ENCODE measurements at places on chromosomes 5 and 9.

DNA sequence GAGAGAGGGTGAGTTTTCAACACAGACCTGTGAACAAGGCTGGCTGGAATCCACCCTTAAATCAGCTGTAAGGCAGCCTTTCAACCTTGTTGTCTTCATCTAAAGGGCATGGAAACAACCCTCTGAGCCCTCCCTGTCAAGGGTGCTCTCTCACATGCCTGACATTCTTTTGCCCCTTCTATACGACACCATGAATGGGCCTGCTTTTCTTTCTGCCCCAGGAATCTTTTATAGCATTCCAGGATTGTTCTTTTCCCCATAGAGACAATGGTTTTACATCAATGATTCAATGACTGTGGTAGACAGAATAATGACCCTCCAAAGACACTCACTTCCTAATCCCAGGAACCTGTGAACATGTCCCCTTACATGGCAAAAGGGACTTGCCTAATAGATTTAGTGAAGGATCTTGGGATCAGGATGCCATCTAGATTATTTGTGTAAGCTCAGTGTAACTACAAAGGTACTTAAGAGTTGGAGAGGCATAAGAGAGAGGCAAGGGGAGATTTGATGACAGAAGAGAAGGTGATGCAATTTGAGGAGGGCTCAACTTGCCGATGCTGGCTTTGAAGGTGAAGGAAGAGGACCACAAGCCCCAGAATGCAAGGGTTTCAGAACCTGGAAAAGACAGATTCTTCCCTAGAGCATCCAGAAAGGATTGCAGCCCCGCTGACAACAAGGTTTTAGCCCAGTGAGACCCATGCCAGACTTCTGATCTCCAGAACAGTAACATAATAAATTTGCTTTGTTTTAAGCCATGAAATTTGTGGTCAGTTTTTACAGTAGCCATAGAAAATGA is 29.2 kb upstream of the HMHB1 start:
- no peak for DNase-seq

DNA sequence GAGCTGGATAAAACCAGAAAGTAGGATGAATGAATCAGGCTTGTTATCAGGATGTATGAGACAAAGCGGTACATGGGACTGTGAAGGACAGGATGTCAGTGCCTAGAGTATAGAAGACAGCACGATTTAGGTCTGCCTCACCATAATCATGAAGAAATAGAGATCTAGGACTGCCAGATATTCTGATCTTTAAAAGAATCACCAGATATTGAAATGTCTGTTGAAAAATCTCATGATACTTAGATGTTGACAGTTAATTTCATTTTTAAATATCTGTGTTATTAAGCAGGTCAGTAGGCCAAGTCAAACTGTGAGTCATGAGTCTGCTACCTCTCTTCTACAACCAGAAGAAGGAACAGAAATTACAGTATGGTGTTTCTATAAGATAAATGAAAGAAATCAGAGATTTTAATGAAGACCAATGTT is 65.0 kb downstream of the ST8SIA4 start:
- no peak for DNase-seq

GRCh38 chr5:181166812-181167733 is 19.7 kb downstream of the OR2V2 start:
- DNase-seq, result no peak

DNA sequence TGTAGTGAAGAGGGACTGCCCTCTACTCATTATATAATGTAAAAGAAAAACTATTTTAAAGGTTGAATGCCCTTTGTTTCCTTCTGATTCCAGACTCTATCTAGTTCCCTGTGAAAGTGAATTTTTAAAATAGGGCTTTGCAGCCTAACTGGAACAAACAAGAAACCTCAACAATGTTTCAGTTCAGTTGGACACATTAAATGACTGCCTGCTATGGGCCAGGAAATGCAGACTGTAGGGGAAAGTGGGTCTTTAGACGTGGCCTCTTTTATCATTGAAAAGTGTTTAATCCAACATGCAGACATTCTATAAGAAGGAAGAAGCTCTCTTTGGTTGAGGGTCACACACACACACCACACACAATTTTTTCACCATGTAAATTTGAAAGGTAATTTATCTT is 289.1 kb downstream of the ICE1 start:
- no peak for DNase-seq

- no peak for DNase-seq
Measured at GRCh38 chr5:38494763-38495162, 61.7 kb downstream of the LIFR start.

DNA sequence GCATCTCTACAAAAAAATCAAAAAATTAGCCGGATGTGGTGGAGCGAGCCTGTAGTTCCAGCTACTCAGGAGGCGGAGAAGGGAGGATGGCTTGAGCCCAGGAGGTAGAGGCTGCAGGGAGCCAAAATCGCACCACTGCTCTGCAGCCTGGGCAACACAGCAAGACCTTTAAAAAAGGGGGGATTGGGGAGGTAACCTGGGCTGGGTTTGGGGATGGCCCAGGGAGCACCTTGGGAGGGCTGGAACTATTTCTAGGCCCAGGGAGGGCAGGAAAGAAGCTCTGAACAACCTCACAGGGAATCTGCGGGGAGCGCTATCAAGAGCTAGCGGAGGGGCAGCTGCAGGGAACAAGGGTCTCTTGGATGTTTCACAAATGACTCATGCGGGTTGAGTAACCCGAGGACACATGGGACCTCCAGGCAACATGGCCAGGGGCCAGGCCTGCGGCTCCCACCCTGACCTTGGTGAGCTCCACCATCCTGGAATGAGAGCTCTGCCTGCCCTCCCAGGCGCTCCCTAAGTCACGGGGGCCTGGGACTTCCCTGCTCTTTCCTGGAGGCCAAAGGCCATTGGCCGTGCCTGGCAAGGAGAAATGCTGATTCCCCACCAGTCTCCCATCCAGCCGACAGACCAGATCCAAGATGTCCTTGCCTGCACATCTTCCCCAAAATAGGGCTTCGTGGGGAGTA is 23.4 kb downstream of the SARDH start:
- DNase-seq, result peak; percentile 35

DNA sequence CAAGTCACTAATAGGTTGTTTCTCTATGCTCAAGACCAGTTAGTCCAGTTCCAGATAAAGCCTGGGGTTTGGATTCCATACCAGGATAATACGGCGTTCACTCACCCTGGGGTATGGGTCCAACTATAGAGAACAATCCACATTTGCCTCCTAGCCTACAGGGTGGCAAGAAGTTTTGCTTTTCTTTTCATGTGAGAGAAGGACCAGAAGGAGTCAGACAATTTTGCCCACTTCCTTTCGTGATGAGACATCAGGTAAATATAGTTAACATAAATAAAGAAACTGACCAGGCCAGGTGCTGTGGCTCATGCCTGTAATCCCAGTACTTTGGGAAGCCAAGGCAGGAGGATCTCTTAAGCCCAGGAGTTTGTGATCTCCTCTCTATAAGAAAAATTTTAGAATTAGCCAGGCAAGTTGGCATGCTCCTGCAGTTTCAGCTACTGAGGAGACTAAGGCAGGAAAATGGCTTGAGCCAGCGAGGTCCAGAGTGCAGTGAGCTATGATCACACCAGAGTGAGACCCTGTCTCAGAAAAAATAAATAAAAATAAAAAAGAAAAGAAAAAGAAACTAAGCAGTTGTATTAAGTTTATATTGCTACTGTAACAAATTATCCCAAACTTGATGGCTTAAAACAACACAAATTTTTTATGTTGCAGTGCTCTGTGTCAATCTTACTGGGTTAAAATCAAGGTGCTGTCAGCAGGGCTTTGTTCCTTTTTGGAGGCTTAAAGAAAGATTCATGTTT is 7.5 kb upstream of the REEP5 start:
- no peak for DNase-seq

- DNase-seq, result peak; percentile 44
Measured at GRCh38 chr5:57779383-57780223, 297.0 kb upstream of the ACTBL2 start.

- no peak for DNase-seq
Measured at GRCh38 chr5:131230406-131230805, 33.4 kb upstream of the CDC42SE2 start.

- no peak for DNase-seq
Measured at GRCh38 chr9:101073122-101073521, 44.6 kb downstream of the PLPPR1 start.

DNA sequence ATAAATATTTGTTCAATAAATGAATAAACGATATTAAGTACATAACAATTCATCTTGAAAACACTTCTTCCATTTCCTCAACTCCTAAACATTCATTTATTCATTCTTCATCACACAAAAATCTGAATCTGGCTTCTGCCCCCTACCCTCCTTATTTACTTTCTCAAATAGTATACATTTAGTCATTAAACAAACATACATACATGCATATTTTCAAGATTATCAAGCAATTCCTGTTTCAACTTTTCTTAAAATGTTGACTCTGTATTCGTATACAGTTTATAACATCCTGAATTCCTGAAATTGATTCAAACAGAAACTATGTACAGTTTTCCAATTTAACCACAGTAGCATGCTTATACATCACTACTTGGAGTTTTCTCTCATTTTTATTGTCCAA is 129.0 kb downstream of the MUSK start:
- no peak for DNase-seq

GRCh38 chr9:126126807-126127206 is 199.8 kb upstream of the MVB12B start:
- no peak for DNase-seq

DNA sequence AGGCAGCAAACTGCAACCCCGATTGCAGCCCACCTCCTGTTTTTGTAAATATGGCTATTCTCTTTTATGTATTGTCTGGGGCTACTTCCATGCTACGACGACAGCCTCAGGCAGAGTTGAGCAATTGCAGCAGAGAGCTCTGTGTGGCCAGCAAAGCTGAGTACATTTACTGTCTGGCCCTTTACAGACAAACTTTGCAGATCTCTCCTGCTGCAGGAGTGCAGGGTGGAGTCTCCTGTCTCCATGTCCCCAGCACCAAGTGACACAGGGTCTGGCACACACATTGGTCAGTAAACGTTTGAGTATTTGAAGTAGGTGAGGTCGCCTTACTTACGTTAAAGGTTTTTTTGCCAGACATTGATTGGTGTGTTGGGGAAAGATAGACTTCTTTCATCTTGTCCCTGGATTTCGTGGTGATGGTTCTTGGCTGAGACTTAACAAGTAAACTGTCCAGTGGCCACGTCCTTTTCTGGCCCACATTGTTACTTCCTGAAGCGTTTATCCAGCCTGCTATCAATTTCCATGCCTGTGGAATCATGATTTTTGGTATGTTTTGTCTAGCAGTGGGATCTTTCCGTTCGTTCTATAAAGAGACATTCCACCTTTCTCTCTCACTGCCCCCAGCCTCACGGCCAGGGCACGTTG is 27.2 kb downstream of the PRRC2B start:
- DNase-seq, result no peak

- no peak for DNase-seq
Measured at GRCh38 chr5:118325931-118326330, 662.4 kb downstream of the DTWD2 start.

- no peak for DNase-seq
Measured at GRCh38 chr5:41264019-41264418, 50.7 kb upstream of the C6 start.

- DNase-seq, result no peak
Measured at GRCh38 chr9:80233102-80233843, 661.5 kb downstream of the TLE4 start.

DNA sequence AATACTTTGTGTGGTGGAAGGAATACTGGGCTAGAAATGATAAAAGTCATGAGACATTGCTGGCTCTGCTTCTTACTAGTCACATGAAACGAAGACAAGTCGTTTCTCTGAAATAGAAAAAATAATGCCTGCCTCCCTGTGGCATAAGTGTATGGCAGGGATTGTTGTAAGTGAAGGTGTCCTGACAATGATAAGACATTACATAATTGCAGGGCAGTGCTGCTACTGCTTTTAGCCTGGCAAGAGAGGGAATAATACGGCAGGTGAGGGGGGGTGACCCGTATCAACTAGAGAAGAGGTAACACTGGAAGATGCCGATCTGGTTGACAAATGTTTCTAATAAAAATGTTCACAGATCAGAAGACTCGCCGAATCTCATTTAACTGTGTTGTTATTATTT is 314.3 kb downstream of the KIAA0825 start:
- no peak for DNase-seq

- DNase-seq, result no peak
Measured at GRCh38 chr5:55363856-55364255, 56.1 kb downstream of the MTREX start.

Data from fibroblast of the conjunctiva (primary cell).